ENCODE measurements at places on chromosomes 2 and 18.
A peak's percentile ranks its signal among the peaks of the same experiment; 100 is the strongest.

DNA sequence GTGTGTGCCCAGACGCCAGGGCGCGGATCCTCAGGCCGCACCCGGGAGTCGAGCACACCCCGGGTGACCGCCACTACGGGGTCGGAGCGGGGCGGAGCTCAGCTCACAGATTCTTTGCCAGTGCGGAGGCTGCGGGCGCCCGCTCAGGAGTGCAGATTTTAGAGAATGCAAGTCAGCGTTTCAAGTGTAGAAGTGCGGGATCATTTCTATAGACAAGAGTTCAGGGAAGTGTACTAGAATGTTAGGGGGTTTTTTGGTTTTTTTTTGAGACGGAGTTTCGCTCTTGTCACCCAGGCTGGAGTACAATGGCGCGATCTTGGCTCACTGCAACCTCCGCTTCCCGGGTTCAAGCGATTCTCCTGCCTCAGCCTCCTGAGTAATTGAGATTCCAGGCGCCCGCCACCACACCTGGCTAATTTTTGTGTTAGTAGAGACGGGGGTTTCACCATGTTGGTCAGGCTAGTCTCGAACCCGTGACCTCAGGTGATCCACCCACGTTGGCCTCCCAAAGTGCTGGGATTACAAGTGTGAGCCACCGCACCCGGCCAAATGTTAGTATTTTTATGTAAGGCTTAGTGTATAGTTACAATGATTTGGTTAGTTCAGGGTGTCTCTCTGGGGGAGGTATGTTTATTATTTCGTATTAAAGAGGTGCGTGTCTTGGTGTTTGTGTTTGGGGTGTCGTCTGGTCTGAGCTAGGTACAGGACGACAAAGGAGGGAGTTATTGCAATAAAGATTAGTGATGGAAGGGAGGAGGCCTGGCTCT lies 619 bp upstream of the FAM168B start:
- DNase-seq = no peak

DNA sequence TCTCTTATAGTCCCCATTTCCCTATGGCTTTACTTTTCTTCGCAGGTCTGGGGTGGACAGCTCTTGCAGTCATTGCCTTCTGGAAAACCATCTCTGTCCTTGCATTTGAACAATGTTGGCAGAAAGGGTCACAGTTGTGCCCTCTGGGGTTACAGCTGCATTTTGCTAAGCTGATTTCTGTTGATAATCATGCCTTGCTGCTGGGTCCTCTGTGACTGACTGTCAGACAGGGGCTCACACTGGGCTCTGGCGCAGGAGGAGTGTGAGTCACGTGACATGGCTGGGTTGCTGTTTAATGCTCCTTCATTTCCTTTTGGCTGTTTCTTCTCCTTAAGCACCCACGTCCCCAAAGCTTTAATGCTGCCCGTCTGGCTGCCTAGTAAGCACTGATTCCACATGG lies 196.6 kb upstream of the LHCGR start:
- no peak for DNase-seq

- DNase-seq = no peak
These were observed 401.0 kb downstream of the SETBP1 start for GRCh38 chr18:45081566-45082181.

DNA sequence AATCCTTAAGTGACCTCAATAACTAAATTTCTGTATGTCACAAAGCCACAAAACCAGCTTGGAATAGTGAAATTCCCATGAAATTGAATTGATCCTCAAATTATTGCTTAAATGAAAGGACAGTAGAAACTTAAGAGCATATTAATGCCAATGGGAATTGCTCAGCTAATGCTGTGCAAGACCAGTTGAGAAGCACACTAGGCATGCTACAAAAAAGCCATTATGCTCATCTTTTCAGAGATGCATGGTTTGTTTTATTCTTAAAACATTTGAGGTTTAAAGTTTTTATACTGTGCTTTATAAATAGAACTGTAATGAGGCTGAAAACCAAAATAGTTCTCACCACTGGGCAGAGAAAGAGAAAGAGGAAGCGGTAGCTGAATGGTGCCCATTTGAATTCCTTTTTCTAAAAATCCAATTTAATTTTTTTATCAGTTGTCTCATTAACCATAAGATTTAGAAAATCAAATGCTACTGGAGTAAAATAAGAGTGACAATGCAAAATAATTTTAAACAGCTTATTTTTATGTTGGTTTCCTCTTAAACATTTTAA lies 98.6 kb downstream of the LNPK start:
- no peak for DNase-seq

GRCh38 chr2:188620916-188621315 lies 329.2 kb downstream of the GULP1 start:
- DNase-seq = no peak

DNA sequence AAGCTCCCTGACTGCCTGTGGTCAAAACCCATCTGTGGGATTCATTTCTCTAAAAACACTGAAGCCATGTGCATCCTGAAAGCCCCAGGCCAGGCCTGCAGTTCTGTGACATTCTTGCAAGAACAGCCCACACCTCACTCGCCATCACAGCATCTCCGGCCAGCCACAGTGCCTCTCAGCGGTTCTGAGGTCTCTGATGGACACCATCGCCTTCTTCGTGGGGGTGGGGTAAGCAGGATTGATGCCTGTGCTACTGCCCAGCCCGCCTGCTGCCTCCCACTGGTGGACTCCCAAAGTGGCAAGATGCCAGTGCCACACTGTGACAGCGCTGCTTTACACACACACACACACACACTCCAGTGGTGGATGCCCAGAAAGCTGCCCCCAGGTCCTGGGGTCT lies 5.2 kb upstream of the PRLH start:
- DNase-seq = no peak

DNA sequence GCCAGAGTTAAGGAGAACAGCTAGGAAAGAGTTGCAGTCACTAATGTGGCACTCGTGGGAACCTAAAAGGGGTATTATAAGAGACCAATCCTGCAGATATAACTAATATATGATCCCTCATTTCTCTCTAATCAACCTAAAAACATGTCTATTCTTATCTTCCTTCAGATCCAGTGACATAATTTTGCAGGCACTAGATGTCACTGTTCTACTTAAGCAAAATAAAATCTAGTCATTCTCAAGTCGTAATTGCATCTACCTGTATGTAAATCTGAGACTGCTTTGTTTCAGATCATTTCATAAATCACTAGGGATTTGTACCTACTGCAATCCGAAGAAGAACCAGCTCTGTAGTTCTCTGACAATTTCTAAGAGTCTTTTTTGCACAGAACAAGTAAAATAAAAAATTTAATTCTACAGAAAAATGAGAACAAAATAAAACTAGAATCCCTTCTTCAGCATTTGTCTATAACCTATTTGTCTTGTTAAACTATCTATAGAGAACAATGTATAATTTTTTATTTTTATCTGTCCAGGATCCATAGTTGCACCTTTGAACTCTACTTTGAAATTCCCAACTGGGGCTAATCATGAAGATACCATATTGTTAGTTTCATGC lies 56.5 kb upstream of the ERBB4 start:
- DNase-seq = peak; percentile 0

GRCh38 chr2:168138374-168138773 lies 109.0 kb downstream of the STK39 start:
- DNase-seq = no peak

All from NCI-H524 (cell line).